ENCODE measurements at places on chromosomes 1 and 21. TPM values are rescaled to one million over a fixed set of nuclear protein-coding genes. Genes with fewer than 3 reads are reported as not detected.

TMEM269 gene
- total RNA-seq, result 0.32 TPM

DNAJC16 gene
- total RNA-seq, result 13.0 TPM

NECTIN4 gene
- total RNA-seq, result not detected

CRP gene
- total RNA-seq, result not detected

DNAJC6 gene
- total RNA-seq, result 2.1 TPM

SELL gene
- 105 TPM for total RNA-seq

TGFBR3 gene
- total RNA-seq, result 7.5 TPM

HMGN2 gene
- 872 TPM for total RNA-seq

DNA sequence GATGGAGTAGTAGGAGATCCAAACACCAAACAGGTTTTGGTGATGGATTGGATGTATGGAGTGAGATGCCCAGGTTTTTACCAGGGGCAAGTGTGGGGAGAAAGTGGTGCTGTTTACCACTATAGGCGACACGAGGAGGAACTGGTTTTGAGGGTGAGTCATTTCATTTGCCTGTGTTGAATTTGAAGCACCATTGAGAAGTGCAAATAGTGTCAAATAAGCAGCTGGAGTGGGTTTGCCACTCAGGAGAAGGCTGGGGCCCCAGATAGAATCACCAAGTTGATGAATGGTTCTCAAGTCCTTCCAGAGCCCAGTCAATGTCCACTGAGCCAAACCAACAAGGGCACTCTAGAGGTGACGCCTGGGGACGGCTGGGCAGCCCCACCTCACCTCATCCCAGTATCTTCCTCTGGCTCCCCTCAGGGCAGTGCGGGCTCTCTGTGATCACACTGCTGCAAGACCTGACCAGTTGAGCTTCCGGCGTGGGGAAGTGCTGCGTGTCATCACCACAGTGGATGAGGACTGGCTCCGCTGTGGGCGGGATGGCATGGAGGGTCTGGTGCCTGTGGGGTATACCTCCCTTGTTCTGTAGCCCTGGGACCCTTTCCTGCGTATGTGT lies 9.4 kb downstream of the RUSC1 start:
- peaks cover 7% of the 10 kb centered on the region for H3K4me1 ChIP-seq
- H3K36me3 ChIP-seq, result peaks cover 15% of the 10 kb centered on the region
- no peaks in the 10 kb centered on the region for H3K27me3 ChIP-seq
- H3K4me3 ChIP-seq, result no peak overlapping the region
- H3K27ac ChIP-seq, result peak overlapping the region; percentile 27
- DNase-seq, result no peak

GRCh38 chr1:181947441-181947840 lies 114.1 kb downstream of the ZNF648 start:
- H3K4me1 ChIP-seq, result peaks cover 6% of the 10 kb centered on the region
- H3K27me3 ChIP-seq, result peaks cover 36% of the 10 kb centered on the region
- H3K27ac ChIP-seq, result no peak overlapping the region
- DNase-seq, result no peak
- no peaks in the 10 kb centered on the region for H3K36me3 ChIP-seq
- no peak overlapping the region for H3K4me3 ChIP-seq

GRCh38 chr1:75672528-75673393 lies 51.7 kb upstream of the ACADM start:
- DNase-seq, result no peak
- no peaks in the 10 kb centered on the region for H3K4me1 ChIP-seq
- peaks cover 6% of the 10 kb centered on the region for H3K27me3 ChIP-seq

GRCh38 chr1:46476673-46477072 lies 13.0 kb upstream of the DMBX1 start:
- no peak overlapping the region for H3K27ac ChIP-seq
- peaks cover 17% of the 10 kb centered on the region for H3K27me3 ChIP-seq
- no peaks in the 10 kb centered on the region for H3K4me1 ChIP-seq
- H3K4me3 ChIP-seq, result no peak overlapping the region

DNA sequence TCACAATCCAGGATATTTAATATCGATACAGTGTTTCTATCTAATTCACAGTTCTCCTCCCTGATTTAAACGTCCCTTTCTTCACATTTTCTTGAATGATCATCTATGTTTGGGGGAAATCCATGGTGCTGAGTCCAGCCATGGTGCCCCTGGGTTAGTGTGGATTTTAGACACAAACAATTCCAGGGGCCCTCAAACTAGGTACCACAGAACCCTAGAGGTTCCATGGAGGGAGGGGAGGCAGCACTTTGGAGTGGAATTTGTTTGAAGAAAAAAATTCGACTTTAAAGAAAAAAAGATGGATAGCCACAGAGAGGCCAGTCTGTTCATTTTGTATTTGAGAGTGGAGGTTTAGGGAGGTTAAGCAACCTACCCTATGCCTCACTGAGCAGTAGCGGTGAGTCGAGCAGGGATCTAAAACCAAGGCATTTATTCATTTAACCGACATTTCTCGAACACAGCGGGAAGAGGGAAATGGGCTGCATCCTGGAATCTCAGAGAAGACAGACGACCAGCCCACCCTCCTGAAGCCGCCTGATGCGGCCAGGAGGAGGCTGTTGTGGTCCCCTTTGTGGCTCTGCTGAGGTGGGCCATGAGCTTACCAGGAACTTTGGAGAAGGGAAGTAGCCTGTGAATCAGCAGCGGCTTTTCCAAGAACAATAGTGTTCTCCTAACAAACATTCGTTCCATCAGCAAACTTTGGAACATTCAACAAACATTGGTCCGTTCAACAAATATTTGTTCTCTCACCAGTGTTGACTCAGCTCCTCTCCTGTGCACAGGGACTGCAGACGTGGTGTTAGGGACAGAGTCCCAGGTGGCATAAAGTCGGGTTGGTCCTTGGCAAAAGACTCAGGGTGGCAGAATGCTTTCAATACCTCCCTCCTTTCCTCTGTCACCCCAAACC lies 103.5 kb upstream of the ZBTB40 start:
- H3K4me3 ChIP-seq, result no peak overlapping the region
- no peak overlapping the region for H3K27ac ChIP-seq
- no peak for DNase-seq

- peaks cover 2% of the 10 kb centered on the region for H3K4me1 ChIP-seq
- no peaks in the 10 kb centered on the region for H3K36me3 ChIP-seq
- H3K27me3 ChIP-seq, result no peaks in the 10 kb centered on the region
These were observed 518 bp downstream of the PLOD1 start for GRCh38 chr1:11935057-11935412.

DNA sequence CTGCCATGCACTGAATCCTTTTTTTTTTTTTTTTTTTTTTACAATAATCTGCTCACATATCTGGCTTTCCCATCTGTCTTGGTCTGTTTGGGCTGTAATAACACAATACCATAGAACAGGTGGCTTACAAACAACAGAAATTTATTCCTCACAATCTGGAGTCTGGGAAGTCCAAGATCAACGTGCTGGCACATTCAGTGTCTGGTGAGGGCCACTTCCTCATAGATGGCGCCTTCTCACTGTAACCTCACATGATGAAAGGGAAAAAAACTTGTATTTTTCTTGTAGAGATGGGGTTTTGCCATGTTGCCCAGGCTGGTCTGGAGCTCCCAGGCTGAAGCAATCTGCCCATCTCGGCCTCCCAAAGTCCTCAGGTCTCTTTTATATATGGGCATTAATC lies 13.0 kb upstream of the PARP1 start:
- no peaks in the 10 kb centered on the region for H3K36me3 ChIP-seq
- no peak overlapping the region for H3K4me3 ChIP-seq

- peaks cover 6% of the 10 kb centered on the region for H3K4me1 ChIP-seq
- H3K27ac ChIP-seq, result no peak overlapping the region
These were observed 33.9 kb downstream of the CDK18 start for GRCh38 chr1:205538235-205538840.

DNA sequence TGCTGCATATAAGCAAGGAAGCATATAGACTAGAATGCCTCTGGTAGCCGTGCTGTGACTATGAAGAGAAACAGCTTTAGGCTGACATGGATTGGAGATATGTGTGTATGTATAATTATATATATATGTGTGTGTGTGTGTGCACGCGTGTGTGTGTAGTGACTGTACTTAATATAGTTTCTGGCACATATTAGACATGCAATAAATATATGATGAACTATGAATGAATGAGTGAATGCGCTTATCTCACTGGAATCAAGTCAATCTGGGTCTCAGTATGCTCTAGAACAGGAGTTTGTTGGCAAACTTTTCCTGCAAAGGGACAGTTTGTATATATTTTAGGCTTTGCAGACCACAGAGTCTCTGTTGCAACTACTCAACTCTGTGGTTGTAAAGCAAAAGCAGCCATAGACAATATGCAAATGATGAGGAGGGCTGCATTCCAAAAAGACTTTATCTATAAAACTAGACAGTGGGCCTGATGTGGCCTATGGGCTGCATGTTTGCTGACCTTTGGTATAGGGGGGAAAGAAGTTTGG lies 482.9 kb upstream of the USP24 start:
- H3K4me1 ChIP-seq, result no peaks in the 10 kb centered on the region
- H3K36me3 ChIP-seq, result no peaks in the 10 kb centered on the region
- H3K27me3 ChIP-seq, result peaks cover 7% of the 10 kb centered on the region
- no peak for DNase-seq
- no peak overlapping the region for H3K4me3 ChIP-seq

DNA sequence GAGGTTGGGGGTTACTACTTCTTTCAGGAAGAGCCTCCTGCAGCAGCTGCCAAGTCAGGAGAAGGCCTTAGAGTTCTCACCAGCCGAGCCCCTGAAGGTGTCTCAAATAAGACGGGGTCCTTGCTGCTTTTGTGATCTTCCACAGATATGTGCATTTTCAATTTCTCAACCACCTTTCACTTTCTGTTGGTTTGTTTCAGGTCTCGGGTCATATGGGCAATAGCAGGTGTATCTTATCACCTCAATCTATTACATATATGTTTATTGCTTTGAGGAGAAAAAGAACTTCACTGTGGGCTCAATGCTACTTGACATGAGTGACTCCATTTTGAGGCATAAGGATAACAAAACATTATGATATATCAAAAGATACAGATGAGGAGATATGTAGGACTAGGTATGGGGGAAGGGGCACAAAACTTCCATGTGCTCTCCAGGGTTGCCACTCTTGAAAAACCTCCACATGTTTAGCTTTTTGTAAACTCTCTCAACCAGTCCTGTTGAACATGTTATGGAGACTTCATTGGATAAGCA lies 1171.4 kb upstream of the ADGRL2 start:
- DNase-seq, result no peak
- H3K27ac ChIP-seq, result no peak overlapping the region
- H3K27me3 ChIP-seq, result no peaks in the 10 kb centered on the region
- H3K4me3 ChIP-seq, result no peak overlapping the region
- H3K36me3 ChIP-seq, result no peaks in the 10 kb centered on the region
